ENCODE measurements at places on chromosomes 5 and 9.

GRCh38 chr5:172854971-172855370, 20.9 kb downstream of the ERGIC1 start:
- DNase-seq, result no peak

GRCh38 chr5:111668477-111669414, 88.2 kb downstream of the NREP start:
- no peak for DNase-seq

- no peak for DNase-seq
Observed at GRCh38 chr5:82307451-82307850, 29.3 kb upstream of the RPS23 start.

DNA sequence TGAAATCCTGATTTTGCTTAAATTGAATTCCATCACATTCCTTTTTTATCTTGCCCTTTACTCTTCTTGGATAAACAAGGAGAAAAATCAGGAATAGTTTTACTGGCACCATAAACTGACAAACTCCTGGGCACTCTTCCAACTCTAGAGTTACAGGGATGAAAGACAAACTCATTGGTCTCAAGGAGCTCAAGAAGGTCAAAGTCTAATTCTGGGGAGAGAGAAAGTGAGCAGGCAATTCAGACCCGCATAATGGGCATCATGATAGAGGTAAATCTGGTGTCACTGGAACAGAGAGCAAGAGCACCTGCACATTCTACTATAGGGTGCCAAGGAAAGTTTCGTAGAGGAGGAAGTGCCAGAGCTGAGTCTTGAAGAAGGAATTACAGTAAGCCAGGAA, 64.8 kb downstream of the GRIN3A start:
- no peak for DNase-seq

- no peak for DNase-seq
Observed at GRCh38 chr9:73149371-73150067, 2.1 kb upstream of the ANXA1 start.

GRCh38 chr5:139639619-139640380, 8.3 kb upstream of the CXXC5 start:
- no peak for DNase-seq

- DNase-seq, result no peak
Observed at GRCh38 chr5:165138236-165138635, 1632.8 kb downstream of the MAT2B start.

GRCh38 chr9:89602978-89603766, 1.6 kb upstream of the GADD45G start:
- peak; percentile 52 for DNase-seq

- no peak for DNase-seq
Observed at GRCh38 chr9:1536522-1537170, 478.5 kb upstream of the SMARCA2 start.

- no peak for DNase-seq
Observed at GRCh38 chr5:57311921-57312735, 138.3 kb downstream of the GPBP1 start.

- DNase-seq, result no peak
Observed at GRCh38 chr5:137264041-137264440, 235.1 kb downstream of the SPOCK1 start.

DNA sequence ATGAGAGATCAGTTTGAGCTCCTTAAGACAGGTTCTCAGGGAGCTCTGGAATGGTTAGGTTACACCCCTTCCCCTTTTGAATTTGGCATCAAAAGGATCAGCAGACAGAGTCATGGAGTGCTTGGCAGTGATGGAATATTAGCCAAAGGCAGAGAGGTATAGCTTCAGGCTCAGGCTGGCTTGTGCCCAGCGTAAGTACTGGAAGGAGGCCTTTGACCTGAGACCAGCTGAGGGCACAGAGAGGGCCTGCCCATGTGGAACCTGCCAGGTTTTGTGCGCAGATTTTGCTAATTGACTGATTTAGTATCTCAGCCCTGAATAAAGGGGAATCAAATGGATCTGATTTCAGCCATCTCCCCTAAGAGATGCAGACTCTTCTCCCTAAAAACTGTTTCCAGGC, 81.5 kb downstream of the RGS3 start:
- DNase-seq, result no peak

- no peak for DNase-seq
Observed at GRCh38 chr9:2923766-2924379, 80.0 kb upstream of the PUM3 start.

DNA sequence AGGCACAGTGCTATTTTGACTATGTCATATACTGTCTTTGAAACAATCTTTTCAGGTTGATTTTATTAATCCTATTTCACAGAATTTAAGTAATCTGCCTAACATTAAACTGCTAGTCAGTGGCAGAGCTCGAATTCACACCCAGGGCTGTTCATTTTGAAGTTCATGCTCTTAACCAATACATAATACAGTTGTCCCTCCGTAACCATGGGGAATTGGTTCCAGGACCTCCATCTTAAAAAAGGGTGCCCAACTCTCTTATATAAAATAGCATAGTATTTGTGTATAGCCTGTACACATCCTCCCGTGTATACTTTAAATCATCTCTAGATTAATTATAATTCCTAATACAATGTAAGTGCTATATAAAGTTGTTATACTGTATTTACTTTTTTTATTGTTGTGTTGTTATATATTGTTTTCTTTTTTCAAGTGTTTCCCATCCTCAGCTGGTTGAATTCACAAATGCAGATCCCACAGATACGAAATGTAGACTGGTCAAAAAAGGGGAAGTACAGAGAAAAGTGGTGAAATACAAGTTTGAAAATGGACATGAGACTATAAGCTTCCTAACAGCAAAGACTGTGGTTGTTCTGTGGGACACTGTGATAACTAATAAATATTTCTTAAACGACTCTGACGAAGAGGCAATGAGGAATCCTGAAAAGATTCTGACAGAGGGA, 18.3 kb downstream of the RFX3 start:
- DNase-seq, result no peak

DNA sequence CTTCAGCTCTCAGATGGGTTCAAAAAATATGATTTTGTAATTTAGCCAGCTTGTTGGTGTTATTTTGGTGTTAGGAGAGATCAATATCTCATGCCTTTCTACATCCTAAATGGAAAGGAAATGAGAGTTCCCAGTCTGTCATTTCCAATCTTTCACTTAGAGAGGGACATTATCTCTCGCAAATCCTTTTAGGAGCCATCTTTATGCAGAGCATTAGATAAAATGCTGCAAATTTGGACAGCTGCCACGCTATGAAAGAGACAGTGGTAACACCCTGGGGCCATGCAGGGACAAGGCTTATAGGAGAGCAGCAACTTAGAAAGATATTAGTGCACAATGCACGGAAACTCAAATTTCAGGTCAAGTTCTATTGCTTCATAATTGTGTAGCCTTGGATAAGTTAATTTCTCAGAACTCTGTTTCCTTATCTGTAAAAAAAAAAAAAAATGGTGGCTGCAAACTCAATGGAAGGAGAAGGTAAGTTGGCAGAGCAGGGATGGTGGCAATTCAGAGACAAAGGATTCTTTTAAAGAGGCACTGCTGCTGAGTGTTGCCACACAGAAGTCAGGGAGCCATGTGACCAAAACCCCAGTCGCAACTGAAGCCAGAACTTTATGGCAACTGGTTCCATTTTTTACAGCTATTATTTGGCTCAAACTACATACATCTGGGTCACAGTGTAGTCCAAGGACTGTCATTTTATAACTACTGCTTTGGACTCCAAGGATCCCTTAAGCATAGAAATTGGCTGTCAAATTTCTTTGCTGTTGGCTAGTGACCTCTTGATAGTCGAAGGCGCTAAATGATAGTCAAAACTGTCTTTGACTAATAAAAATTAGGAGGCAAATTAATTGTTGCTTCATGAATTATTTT, 210.2 kb downstream of the FRMD3 start:
- peak; percentile 44 for DNase-seq

DNA sequence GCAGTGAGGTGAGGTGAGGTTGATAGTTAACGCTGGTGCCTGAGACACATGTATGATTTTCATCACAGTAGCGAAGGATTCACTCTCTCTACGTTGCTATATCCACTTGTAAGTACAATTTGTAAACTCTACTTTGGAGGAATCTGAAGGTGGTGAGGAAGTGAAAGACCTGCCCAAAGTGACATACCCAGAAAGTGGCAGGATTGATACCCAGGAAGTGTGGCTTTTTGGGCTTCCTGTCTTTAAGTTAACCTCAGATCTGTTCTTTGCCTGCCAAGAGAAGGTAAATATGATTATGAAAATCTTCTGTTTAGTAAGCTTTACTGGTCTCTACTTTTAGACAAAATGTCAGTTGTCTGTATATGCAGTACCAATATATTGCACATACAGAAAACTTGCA, 143.1 kb downstream of the SH3GL2 start:
- DNase-seq, result no peak

DNA sequence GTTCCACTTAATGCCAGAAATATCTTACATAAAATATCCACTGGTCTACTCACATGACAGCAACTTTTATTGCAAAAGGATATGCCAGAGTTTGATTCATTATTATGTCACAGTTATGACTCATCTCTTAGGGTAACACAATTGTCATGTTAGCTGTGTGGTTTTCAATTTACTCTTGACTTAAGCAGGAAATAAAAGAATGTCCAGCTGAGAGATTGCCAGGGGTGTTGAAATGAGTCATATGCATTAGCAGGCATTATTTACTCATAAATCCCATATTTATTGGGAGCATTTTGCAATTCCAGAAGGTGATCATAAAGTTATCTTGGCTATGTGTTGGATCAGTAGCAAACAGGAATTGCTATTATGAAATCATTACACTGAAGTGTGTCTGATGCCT, 1164.6 kb upstream of the CDH18 start:
- peak; percentile 90 for DNase-seq

DNA sequence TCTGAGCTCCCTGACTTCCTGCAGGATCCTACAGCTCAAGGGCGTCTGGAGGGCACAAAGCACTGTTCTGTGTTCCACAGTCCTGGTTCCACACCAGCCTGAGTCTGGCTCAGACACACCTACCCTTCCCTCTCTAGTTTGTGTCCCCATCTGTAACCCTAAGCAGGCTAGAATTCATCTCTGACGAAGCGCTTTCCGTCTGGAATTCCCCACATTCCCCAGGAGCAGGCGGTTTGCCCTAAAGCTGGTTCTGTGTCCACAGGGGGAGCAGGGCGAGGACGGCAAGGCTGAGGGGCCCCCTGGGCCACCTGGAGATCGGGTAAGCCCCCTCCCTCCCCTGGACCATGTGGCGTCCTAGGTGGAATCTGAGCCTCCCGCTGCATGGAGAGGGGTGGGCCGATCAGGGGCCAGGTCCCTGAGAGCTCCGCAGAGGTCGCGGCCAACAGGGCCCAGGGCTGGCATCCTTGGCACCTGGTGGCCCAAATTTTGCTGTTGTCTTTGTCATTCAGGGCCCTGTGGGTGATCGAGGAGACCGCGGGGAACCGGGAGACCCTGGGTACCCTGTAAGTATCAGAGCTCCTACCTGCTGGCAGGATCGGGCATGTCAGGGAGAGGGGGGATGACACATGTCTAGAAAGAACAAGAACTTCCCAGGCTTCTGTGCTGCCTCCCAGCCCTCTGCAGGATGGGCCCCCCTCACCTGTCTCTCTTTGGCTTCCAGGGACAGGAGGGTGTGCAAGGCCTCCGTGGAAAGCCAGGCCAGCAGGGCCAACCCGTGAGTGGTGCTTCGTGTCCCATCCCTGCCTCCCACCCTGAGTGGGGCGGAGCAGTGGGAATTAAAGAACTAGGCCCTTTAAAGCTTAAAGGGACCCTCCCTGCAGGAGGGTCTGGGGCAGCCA, 34.5 kb upstream of the ORM1 start:
- DNase-seq, result no peak

- DNase-seq, result no peak
Observed at GRCh38 chr5:139634541-139634940, 13.6 kb upstream of the CXXC5 start.

DNA sequence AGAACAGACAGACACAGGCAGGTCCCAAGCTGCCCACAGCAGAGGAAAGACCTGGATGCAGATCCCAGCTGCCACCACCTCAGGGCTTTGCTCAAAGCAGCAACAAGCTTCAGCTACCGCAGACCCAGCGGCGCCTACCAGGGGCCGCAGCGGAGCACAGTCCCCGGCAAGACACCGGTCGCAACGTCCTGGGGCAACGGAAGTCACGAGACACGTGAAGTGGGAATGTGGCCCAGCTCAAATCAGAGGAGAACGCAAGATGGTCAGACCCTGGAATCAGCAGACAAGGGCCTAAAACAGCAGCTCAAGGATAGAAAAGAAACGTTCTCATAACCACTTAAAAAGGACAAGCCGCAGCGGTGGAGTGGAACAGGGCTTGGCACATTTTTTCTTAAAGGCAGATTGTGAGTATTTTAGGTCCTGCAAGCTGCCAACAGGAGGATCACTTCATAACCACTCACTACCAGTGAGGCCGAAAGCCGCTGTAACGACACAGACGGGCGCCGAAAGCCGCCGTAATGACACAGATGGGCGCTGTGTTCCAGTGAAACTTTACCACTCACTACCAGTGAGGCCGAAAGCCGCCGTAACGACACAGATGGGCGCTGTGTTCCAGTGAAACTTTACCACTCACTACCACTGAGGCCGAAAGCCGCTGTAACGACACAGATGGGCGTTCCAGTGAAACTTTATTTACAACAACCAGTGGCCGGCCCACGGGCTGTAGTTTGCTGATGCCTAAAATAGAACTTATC, 21.7 kb downstream of the SLC9A3 start:
- DNase-seq, result no peak

DNA sequence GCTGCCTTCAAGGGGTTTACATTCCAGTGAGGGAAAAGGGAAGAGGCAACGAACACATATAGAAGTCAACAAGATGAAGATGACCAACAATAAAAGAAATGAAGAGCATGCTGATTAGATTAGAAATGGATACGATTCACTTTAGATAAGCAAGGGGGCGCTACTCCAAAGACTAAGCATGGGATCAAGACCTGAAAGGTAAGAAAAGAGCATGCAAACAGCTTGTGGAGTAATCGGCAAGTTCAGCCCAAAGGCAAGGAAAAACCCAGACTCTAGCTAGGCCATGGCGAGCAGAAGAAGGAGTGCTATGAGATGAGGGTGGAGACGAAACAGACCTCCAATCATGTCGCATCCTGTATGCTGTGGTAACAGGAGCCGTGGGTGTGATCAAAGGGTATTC, 124.4 kb downstream of the FANCC start:
- no peak for DNase-seq

GRCh38 chr5:125410537-125411070, 664.2 kb upstream of the ZNF608 start:
- no peak for DNase-seq

- no peak for DNase-seq
Observed at GRCh38 chr9:18568973-18569372, 95.0 kb downstream of the ADAMTSL1 start.
